ENCODE measurements at places on chromosomes 12 and 14.

- no peak for DNase-seq
These were observed 4.2 kb upstream of the HRK start for GRCh38 chr12:116885491-116885890.

DNA sequence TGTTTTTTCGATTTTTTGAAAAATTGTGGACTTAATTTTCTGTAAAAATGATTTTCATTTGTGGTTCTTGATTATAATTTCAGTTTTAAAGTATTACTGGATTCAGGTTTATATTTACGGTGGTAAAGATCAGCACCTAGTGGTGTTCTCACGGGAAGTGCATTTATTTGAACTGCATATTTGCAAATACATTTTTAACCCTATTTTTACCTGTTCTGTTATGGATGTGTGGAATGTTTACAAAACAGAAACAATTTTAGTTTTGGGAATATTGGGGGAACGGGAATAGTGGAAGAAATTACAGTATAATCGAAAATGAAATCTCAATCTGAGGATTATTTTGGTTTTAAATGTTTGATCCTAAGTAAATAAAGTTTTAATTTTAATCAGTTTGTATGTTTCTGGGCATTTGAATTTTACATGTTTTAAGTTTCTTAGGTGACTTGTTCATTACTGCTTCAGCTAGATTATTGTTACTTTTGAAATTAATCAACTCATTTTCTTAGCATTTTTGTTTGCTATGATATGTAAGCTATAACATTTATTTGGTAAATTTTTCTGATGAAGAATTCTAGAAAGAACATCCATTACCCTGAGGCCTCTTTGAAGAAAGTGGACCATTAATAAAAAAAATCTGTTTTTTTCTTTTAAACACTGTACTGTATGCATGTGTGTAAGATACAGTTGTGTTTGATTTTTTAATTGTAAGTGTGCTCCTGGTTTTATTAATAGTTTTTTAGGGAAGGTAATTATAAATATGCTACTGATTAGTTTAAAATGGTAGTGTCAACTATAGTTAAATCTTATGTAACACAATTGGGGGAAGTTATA is 942 bp downstream of the ATF7IP start:
- DNase-seq = no peak

DNA sequence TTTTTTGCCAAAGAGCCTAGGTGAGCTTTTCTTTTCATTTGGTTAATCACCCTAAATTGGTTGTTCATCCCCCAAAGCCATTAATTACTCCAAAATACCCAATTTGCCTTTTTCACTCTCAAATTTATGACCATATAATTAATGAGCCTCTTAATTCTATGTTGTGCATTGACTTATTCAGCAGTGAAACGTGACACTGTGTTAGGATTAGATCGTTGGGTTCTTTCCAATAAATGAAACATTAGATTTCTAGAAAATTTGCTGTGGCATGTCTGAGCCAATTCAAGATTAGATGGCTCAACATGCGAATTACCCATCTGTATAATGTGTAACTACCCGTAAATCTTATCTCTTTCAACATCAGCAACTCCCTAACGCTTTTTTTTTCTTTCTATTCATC is 273.4 kb downstream of the BMP4 start:
- no peak for DNase-seq

DNA sequence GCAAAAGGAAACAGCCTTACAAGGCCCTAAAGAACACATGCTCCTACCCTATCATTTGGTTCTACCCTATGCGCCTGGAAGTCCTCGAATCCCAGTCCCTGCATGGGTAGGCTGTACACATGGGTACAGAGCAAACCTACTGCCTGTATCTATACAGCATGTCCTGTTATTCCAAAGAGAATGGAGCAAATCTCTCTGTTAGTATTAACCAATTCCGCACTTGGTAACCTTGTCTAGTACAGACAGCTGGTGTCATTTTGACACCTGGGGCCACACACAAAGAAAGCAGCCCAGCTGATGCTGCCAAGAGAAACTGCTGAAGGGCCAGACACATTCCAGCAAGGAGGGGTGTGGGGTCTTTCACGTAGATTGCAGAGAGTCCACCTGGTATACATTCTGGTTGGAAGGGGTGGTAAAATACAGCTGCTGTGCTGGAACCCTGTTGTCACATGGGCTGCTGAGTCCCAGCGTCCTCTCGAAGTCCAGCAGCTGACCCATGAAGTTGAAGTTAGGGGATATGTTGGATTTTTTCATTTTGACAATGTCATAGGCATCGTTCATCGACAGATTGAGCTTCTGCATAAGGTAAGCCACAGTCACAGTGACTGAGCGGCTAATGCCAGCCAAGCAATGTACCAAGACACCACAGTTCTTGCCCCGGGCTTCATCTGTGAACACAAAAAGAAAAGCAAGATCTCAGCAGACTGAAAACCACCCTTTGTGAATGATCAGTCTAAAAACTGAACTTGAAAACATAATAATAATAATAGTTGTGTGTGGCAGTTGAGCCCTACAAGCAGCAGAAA is 3.2 kb downstream of the DUSP6 start:
- no peak for DNase-seq

GRCh38 chr14:23358553-23359166 is 6.0 kb upstream of the SLC22A17 start:
- DNase-seq = no peak

GRCh38 chr14:92861856-92862745 is 60.8 kb upstream of the CHGA start:
- DNase-seq = no peak

- DNase-seq = no peak
These were observed 19.6 kb downstream of the NAP1L1 start for GRCh38 chr12:76064904-76065303.

- DNase-seq = no peak
These were observed 84.3 kb downstream of the DYRK2 start for GRCh38 chr12:67732857-67733256.

DNA sequence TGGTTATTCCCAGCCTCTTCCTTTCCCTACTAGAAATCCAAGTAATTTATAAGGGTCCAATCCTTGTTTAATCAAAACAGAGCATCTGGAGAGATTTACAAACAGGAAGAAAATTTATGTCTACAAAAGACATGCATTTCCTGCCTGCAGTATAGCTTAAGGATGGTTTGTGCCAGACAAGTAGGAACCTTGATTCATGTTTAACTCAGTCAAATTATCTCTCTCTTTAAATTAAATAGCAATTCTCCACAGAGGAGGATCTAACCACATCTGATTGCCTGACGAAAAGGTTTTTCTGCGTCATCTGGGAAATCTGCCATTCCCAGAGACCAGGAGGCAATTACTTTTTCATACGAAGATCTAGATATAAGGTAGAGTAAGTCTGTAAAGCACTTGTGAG is 105.2 kb downstream of the ZFC3H1 start:
- DNase-seq = peak; percentile 24

DNA sequence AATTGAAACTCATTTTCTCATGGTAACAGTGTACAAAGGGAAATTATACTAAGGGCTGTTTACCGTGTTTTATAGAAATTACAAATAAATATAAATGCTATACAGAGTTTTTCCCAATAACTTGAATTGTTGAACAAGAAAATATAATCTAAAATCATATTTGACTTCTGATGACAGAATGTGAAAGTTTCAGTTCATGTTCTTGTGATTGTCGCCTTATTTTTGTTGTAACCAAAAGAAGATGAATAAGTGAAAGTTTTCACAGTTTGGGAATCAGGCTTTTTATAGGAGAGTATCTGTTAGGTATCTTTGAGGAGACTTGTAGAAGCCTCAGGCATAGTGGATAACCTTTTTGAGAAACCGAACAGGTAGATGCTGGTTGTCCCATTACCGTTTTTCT is 28.1 kb downstream of the ANO6 start:
- DNase-seq = no peak

DNA sequence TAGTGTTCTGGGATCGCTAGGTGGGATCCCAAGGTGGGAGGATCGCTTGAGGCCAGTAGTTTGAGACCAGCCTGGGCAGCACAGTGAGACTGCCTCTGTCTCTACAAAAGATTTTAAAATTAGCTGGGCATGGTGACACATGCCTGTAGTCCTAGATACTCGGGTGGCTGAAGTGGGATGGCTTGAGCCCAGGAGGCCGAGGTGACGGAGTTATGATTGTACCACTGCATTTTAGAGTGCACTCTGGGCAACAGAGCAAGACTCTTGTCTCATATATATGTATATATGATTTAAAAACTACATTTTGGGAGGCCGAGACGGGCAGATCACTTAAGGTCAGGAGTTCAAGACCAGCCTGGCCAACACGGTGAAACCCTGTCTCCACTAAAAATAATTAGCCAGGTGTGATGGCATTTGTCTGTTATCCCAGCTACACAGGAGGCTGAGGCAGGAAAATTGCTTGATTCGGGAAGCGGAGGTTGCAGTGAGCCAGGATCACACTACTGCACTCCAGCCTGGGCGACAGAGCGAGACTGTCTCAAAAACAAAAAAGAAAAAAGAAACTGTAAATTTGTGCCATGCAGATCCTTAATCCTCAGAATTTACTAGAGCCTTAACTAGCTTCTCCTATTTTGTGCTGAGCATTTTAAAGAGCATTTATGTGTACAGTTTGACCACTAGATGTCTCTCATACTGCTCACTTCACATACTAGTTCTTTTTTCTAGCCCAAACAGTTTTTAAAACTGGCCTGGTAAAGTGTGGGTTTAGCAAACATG is 114.8 kb downstream of the MON2 start:
- DNase-seq = peak; percentile 72

GRCh38 chr14:104318558-104319490 is 180.4 kb downstream of the KIF26A start:
- DNase-seq = no peak

DNA sequence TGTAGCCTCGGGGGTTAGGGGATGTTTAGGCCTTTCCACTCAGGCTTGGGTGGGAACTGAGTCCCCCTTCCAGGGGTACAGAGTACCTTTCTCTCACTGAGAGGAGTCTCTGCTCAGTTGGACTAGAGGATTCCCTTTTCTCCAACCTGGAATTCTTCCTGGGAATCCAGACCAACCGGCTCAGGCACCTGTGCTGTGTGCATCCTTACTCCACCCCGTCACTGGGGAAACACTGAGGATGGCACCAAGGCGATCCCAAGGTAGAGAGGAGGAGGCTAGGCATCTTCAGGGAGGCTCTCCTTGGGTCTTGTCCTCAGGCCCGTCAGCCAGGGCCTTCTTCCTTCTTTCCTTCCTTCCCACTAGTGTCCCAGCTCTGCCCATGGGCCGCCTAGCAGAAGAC is 871 bp upstream of the TGM1 start:
- DNase-seq = no peak

DNA sequence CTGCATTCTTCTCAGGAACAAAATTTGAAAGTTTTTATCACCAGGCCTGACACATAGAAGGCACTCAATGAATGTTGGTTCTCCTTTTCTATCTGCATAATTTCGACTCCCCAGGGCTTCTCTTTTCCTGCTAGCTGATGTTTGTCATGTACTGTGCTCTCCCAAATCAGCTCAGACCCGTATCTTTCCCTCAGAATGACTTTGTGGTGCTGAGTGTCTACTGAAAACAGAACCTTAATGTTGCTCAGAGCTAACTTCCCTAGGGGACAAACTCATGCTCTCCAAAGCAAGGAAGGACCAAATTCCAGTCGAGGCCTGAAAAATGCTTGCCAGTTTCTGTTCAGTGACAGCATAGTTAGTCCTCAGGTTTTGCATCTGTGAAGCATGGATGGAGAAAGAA is 1.9 kb downstream of the ARHGDIB start:
- DNase-seq = no peak

DNA sequence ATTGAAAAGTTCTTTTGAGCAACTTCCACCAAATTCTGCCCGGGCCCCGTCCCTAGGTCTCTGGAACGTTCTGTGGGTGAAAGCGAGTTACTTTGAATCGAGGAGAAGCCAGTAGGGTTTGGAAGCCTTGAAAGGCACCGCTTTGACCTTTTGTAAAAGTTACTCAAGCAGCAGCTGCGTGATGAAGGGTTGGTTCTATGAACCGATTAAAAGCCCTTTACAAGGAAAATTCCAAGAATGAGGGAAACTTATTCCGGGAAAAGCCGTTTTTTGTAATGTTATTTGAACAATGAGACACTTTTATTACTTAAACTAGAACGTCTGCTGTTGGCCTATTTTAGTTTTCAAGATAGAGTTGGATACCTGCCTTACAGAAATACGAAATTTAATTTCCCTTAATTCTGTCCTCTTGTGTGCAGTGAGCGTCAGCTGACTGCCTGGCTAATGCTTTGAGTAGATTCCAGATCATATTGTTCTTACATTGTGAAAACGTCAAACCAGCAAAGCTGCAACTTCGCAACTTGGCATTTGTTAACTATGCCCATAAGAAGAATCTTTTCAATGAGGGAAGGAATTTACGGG is 906 bp downstream of the LARP4 start:
- peak; percentile 38 for DNase-seq

GRCh38 chr12:19575337-19576243 is 136.3 kb downstream of the AEBP2 start:
- DNase-seq = peak; percentile 34

GRCh38 chr12:47837190-47838171 is 17.8 kb upstream of the HDAC7 start:
- peak; percentile 72 for DNase-seq

- DNase-seq = no peak
These were observed 20.4 kb downstream of the ASPG start for GRCh38 chr14:104105822-104106470.
